Liver (tissue), 10 donors: ENCODE measurements at places on chromosomes 16 and 17. TPM values are rescaled to one million over a fixed set of nuclear protein-coding genes. Genes with fewer than 3 reads are reported as not detected.

DNA sequence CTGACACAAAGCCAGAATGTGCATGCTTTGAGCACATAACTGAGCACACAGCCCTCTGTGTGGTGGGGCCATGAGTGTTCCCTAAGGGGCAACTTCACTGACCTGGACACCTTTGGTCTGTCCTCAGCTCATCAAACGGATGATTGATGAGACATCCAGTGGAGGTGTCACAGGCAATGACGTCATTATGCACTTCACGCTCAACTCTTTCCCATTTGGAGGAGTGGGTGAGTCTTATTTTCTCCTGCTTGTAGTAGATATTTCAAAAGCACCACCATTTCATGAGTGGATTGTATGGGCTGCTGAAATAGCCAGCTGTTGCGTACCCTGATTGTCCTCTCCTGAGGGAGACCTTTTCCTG is 16.2 kb downstream of the ALDH3A2 start:
- H3K4me1 ChIP-seq = peaks cover 19% of the 10 kb centered on the region
- H3K27me3 ChIP-seq = no peaks in the 10 kb centered on the region
- no peak for DNase-seq

DNA sequence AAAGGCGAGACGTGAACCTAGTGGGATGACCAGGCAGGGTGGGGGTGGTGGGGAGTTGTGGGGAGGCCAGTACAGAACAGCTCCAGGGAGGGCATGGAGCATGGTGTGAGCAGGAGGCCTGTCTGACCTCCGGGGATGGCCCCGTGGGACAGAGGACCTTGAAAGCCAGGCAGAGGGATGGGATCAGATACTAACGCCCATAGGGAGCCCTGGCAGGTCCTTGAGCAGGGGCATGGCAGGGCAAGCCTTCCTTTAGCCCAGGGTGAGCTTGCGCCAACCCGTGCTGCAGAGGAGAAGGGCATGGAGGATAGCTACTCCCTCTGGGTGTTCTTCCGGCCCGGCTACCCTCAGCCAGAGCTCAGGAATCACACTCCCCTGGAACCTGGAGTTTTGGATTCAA is 35.3 kb downstream of the TMEM235 start:
- no peak overlapping the region for H3K27ac ChIP-seq
- H3K27me3 ChIP-seq = no peaks in the 10 kb centered on the region
- no peaks in the 10 kb centered on the region for H3K36me3 ChIP-seq

DNA sequence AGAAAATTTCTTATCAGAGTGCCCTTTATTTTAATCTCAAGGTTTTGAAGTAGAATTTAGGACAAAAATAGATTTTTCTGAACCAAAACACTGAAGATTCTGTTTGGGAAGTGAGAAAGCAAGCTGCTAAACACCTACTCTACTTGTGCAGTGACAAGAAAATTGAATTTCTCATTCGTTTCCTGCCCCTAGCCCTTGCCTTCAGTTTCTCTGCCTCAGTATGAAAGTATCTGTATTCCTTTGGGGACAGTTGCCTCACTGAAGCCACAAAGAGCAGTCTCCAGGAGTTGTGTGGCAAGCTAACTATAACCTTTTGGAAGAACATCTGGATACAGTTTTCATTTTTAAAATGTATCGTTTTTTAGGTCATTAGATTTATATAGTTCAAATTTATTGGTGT is 19.7 kb downstream of the MOSMO start:
- H3K27me3 ChIP-seq = no peaks in the 10 kb centered on the region
- peaks cover 12% of the 10 kb centered on the region for H3K4me1 ChIP-seq
- no peak overlapping the region for H3K27ac ChIP-seq

- no peak overlapping the region for H3K27ac ChIP-seq
- peaks cover 16% of the 10 kb centered on the region for H3K36me3 ChIP-seq
- H3K4me1 ChIP-seq = no peaks in the 10 kb centered on the region
These were observed 45.8 kb downstream of the USP22 start for GRCh38 chr17:20996724-20997615.

- H3K27me3 ChIP-seq = no peaks in the 10 kb centered on the region
- H3K4me1 ChIP-seq = peaks cover 6% of the 10 kb centered on the region
- no peak for DNase-seq
- no peaks in the 10 kb centered on the region for H3K36me3 ChIP-seq
- no peak overlapping the region for H3K27ac ChIP-seq
These were observed 22.1 kb downstream of the COX10 start for GRCh38 chr17:14091367-14091766.

DNA sequence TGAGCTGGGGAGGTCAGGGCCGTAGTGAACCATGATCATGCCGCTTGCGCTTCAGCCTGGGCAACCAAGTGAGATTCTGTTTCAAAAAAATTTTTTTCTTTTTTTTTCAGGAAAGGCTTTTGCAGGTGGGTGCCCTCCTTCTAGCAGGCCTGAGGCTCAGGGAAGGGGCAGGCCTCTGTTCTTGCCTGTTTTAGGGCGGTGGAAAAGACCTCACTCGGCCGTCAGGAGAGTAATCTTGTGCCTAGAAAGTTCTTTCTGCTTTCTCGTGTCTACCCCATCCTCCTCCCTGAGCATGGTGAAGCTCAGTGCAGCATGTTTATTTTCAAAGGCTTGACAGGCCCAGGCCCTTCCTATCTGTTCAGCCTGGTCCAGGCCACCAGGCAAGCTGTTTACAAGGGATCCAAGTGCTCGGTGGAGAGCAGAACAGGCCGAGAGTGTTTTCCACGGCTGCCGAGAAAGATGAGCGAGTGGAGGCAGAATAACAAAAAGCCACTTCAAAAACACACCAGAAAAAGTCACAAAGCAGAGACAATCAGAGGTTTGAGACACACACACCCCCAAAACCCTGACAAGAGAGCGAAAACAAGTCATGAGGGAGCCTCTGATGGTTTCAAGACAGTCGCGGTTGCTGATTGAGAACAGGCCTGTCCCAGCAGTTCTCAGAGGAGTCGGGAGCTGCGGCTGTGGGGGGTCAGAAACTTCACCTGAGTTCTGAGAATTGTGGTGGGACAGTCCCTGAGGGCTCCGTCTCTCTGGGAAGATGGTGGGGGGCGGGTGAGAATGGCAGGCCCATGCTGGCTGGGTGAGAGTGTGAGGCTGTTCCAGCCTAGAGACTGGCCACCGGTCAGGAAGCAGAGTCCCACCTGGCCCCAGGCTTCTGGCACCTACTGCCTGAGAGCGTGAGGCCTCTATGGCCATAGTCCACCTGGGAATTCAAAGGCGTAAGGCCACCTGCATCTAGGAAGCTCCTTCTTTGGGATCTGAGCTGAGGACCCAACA is 37.5 kb upstream of the CCR7 start:
- no peak for DNase-seq
- no peaks in the 10 kb centered on the region for H3K27me3 ChIP-seq

TERB1 gene
- polyA plus RNA-seq = not detected

NOG gene
- not detected for polyA plus RNA-seq
